ENCODE measurements at places on chromosomes 2 and 18.

DNA sequence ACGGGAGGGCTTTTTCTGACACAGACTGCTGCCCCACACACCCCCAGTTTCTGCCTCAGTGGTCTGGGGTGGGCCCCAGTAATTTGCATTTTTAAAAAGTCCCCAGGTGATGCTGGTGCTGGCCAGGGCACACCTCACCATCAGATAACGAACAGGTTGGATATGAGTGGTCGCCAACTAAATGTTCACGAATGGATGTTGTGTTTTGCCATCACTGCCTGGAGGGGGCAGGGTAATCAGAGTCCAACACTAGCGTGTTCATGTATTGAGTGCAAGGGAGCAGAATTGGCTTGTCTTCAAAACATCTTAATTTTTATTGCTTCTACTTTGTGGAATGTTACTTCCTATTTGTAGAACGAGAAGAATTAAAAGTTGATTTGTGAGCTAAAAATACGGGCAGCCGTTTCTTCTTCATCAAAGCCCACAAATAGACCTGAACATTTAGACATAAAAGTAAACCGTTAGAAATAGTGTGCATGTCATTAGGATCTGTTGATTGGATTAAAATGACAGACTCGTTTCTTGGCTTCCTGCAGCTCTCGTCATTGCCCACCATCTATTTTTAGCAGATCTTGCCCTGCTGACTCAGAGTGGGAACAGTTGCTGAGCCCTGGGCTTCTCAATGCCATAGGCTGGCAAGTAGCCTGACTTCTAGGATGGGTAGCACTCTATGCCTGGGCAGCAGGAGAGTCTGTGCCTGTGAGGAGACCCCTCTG, 45.2 kb downstream of the NCK2 start:
- DNase-seq = no peak

DNA sequence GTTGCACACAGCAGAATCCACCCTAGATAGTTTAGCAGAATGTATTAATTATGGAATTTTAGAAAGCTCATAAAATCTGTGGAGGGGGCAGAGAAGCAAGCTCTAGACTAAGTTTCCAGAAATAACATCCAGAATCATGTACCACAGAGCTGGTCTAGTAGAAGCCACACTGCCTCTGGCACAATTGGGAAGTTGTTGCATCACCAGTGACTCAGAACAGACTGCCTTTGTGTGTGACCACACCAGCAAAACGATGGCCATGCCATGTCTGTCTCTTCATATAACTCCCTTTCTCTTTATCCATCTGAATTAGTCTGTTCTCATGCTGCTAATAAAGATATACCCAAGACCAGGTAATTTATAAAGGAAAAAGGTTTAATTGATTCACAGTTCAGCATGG, 158.9 kb downstream of the CCDC148 start:
- no peak for DNase-seq

DNA sequence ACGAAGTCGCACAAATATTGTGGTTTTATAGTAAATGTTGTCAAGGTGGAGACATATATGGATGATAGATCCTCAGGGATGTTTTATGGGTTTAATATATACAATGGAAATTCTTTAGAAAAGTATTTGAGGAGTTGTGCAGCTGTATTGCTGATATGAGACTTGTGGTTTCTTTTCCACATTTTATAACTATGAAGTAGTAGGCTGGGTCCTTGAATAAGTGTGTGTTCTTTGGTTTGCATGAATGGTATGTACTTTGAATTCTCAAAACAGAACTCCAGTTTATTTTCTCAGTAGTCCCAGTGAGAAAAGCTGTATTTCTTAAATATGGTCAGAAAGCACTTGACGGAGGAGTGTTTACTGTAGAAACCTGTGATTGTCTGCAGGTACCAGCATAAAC, 42.4 kb downstream of the PLCL1 start:
- DNase-seq = no peak

DNA sequence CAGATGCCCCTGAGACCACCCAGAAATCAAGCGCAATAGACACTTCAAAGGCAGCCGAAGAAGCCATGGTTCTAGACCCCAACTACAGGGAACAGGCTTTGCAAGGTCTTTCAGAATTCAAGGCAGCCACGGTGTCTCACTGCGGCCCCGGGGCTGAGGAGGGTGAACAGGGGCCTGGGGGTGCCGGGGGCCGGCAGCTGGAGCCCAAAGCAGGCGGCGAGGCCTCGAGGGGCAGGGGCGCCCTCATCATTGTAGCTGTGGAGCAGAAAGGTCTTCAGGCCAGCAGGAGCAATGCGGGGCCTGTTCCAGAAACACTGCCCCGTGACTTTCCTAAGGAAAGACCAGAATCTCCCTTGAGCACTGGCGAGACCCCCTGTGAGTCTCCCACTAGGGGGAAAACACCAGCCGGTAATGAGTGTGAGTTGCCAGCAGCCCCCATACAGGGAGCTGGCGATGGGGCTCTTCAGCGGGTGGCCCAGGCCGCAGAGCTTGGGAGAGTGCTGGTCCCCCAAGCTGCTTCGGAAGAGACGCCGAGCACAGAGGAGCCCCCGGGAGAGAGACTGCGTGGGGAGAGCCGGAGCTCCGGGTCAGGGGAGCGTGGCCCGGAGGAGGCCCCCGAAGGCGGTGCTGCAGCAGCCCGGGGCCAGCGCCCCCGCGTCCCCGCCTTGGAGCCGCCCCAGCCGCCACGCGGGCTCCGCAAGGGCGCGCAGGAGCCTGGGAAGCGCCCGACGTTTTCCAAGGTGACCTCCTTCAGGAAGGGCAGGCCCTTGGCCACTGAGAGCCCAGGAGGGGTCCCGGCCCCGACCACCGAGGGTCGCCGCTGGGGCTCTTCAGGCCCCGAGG, 79.1 kb downstream of the ARHGEF4 start:
- DNase-seq = no peak

- no peak for DNase-seq
These were observed 227.4 kb upstream of the ZNF804A start for GRCh38 chr2:184370954-184371353.

- DNase-seq = no peak
These were observed 249.4 kb downstream of the EXOC6B start for GRCh38 chr2:72576459-72576858.

GRCh38 chr2:116915673-116916072, 898.8 kb upstream of the DDX18 start:
- no peak for DNase-seq

- no peak for DNase-seq
These were observed 72.4 kb downstream of the ODC1 start for GRCh38 chr2:10375570-10376281.

DNA sequence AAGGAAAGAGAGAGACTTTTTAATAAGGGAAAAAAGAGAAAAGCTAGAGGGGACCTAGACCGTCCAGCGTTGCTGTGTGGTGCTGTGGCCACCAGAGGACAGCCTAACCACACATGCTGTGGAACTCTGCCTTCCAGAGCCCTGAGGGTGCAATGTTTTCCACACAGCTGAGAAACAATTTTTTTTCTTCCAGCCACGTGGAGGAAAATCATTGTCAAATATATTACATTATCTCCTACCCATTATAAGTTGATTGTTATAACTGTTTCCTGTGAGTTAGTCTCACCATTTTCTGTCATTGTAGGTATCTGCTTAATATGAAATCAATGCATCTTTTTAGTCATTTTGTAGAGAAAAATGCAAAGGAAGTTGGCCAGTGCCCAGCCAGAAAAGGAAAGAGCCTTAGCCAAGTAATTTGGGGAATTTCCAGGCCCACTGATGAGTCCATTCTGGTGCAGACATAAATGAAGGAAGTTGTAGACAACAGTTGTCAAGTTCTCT, 5.9 kb upstream of the MRPL19 start:
- DNase-seq = no peak

DNA sequence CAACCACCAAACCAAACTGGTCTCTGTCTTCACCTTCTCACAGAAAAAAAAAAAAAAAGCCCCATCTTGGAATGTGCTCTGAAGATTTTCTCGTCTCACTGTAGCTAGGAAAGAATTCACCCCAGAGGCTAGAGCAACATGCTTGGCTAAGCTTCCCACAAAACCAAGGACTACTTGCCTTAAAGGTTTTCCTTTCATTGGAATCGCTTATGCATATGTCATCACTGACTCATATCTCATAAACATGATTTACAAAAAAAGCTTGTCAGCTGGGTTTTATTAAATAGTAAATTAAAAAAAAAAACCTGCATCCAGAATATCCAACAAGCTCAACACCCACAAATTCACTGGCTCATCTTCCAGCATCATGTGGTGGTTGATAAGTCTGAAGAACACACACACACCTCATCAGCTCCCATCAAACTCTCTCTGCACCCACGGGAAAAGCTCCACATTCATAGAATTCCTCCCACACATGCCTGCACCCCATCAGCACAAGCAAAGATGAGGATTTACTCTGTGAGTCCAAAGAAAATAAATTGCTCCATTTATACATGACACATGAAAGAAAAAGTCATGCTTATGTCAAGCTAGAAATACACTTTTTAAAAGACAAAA, 182.0 kb upstream of the TRIB2 start:
- no peak for DNase-seq

DNA sequence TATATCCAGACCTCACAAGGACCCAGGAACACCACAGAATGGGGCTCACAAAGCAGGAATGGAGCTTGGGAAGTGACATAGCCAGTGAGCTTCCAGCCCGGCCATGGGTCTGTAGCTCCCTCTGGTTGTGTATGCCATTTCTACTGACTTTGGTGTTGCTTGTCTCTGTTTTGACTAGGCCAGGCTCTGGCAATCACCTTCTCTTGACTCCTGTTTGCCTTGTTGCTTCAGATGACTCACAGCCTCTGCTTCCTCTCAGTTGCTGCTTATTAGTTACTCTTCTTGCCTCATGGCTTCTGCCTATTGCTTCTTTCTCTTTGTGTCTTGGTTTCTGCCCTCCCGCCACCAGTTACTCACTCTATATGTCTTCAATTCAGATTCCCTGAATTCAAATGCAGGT, 15.8 kb upstream of the IER3IP1 start:
- no peak for DNase-seq

DNA sequence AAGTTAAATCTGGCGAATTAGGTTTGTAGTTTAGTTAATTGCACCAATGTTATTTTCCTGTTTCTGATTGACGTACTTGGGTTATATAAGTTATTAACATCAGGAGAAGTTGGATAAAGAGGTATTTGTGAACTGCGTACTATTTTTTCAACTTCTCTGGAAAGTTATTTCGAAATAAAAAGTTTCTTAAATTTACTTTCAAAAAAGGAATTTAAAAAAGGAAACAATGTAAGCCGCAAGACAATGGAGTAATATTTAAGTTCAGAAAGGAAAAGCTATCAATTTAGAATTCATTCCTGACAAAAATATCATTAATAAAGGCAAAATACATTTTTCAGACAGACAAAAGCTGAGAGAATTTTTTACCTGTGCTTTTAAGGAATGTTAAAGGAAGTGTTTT, 47.7 kb downstream of the RAB10 start:
- no peak for DNase-seq

GRCh38 chr2:1756456-1756855, 12.1 kb upstream of the PXDN start:
- no peak for DNase-seq

- DNase-seq = no peak
These were observed 128.2 kb downstream of the FIGN start for GRCh38 chr2:163607630-163608029.

DNA sequence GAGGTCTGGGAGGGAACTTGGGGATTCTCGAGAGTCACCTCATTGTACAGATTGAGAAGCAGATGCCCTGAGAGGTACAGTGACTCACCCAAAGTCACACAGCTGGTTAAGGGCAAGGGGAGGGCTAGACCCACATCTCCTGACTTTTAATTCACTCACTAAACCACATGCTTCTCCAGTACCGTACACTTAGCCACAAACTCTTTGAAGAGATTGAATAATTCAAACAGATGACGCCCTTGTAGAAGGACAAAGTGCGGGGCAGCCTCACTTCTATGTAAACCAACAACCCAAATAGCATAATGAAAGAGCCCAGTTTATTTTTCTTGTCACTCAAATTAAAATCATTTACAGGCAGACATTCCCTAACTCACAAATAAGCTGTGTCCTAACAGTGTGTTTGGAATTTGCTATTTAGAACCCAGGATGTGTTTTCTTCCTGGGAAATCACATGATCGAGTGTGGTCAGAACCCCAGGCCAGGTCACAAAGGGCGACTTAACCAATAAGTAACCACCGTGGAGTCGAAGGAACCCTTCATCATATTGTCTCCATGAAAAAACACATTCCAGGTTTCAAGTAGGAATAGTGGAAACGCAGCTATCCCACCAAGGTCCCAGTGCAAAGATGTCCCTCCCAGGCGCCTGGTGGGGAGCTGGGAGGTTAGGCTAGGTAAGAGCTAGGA, 35.8 kb upstream of the PTPN4 start:
- DNase-seq = no peak

GRCh38 chr18:49898421-49898820, 85.1 kb upstream of the ACAA2 start:
- no peak for DNase-seq

GRCh38 chr2:28956890-28957289, 24.2 kb upstream of the TOGARAM2 start:
- no peak for DNase-seq

DNA sequence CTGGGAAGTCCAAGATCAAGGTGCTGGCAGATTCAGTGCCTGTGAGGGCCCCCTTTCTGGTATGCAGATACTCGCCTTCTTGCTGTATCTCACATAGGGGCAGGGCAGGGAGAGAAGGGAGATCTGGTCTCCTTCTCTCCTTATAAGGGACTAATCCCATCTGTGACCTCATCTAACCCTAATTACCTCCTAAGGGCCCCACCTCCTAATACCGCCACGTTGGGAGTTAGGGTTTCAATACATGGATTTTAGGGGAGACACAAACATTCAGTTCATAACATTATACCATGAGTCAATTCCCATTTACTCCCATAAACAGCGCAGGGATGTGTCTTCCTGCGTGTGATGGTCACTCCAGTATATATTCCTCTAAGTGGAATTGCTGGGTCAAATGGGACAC, 73.8 kb upstream of the TXNDC2 start:
- no peak for DNase-seq

DNA sequence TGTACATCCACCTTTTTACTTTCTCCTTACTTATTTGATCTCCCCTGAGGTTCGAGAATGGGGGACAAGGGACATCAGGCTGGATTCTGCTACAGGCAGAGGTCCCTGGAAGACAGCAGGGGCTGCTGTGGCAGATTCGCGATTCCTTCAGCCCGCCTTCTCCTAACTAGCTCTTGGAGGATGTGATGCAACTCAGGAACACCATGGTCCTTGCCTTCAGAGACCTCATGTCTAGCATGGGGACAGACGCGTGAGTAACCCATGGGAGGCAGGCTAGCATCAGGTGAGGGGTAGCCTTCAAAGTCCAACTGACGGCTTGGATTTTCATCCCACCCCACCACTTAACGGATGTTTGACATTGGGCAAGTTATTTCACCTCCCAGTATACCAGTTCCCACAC, 869 bp upstream of the TCF23 start:
- no peak for DNase-seq

Data from NCI-H524 treated with DMSO at 0.1 percent for 48 hours (cell line).